ENCODE measurements at places on chromosomes 7 and 10.

DNA sequence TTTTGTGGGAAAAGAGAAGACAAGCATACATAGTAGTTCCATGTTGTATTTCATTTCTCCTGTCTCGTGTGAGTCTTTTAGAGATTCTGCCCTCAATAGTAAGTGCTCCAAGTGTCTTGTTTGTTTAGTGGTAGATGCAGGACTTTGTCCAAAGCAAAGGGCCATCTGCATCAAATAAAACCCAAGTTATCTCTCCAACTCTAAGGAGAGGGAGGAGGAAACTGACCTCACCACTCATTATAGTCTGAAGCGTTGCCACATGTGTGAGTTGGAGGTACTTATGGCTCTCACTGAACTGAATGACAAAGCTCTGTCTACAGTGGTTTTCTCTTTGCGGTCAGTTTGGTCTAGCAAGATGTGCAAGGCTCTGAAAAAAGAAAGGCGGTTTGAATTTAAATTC lies 272.6 kb downstream of the DOCK4 start:
- no peak for DNase-seq

DNA sequence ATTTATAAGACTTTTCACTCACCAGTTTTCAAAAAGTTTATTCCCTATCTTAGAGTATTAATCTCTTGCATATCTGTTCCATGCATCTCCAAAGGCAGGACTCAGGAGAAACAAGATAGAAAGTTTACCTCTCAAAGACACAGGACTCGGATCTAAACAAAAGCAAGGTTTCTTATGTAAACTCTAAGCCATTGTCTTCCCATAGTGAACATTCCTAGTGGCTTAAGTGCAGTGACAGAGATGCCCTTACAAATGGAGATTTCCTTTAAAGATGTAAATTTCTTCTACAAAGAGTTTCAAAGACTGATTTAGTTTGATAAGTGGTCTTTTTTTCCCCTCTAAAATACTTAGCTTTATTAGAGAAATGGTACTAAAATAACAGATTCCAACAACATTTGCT lies 209.8 kb downstream of the ACTR3B start:
- no peak for DNase-seq

- no peak for DNase-seq
These were observed 102.0 kb downstream of the GNAI1 start for GRCh38 chr7:80236681-80237080.

- no peak for DNase-seq
These were observed 98.9 kb downstream of the LHPP start for GRCh38 chr10:124560377-124561105.

GRCh38 chr7:154231732-154232131 lies 179.5 kb downstream of the DPP6 start:
- DNase-seq: no peak

DNA sequence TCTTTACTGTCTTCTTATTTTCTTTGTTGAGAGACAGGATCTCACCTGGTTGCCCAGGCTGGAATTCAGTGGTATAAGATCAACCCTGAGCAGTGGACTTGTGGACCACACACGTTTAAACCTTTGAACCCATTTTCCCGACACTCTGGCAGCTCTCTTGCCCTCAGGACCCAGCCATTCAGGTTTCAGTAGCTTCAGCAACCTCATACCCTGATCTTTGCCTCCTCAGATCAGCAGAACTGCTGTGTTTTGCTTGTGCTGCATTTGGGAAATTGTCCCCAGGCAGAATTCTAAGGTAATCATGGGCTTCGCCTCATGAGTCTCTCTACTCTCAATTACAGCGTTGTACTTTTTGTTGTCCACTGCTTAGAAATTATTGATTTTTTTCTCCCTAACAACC lies 317.6 kb upstream of the KIAA1217 start:
- DNase-seq: no peak

- no peak for DNase-seq
These were observed 174 bp downstream of the ADCY1 start for GRCh38 chr7:45574416-45574668.

- DNase-seq: no peak
These were observed 67.4 kb upstream of the PPP1R3C start for GRCh38 chr10:91700273-91700672.

- DNase-seq: no peak
These were observed 53.3 kb upstream of the ANLN start for GRCh38 chr7:36336390-36336789.

- DNase-seq: no peak
These were observed 121.7 kb upstream of the SVIL start for GRCh38 chr10:29756451-29756850.

DNA sequence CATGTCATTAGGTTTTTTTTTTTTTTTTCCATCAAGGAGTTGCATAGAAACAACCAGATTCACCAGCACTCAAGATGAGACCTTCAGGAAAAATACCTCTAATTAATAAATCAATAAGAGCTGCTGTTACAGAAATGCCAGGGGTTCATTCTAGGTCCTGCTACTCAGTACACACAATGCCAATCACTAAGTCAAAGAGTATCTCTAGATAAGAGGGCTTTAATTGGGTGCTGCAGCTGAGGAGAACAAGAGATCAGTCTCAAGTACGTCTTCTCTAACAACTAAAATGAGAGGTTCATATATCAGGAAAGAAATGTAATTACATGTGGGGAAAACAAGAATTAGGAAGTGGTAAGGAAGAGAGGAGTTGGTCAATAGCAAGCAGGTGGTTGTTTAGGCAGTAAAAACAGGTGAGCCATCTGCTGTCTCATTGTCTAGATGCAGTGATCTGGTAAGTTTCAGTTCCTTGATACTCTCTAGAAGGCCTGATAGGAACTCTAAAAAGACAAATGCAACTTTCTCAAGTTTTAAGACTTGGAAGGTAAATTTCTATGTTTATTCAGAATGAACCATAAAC lies 272.9 kb upstream of the ZWINT start:
- DNase-seq: no peak

GRCh38 chr7:34759477-34760125 lies 101.6 kb downstream of the NPSR1 start:
- DNase-seq: peak; percentile 48

GRCh38 chr10:31242902-31243301 lies 76.1 kb upstream of the ZEB1 start:
- DNase-seq: peak; percentile 65

- no peak for DNase-seq
These were observed 316.6 kb upstream of the KIAA1217 start for GRCh38 chr10:23892296-23892695.

GRCh38 chr7:41103331-41103730 lies 599.6 kb downstream of the INHBA start:
- peak; percentile 4 for DNase-seq

- no peak for DNase-seq
These were observed 2.4 kb downstream of the PSMC2 start for GRCh38 chr7:103349805-103350204.

DNA sequence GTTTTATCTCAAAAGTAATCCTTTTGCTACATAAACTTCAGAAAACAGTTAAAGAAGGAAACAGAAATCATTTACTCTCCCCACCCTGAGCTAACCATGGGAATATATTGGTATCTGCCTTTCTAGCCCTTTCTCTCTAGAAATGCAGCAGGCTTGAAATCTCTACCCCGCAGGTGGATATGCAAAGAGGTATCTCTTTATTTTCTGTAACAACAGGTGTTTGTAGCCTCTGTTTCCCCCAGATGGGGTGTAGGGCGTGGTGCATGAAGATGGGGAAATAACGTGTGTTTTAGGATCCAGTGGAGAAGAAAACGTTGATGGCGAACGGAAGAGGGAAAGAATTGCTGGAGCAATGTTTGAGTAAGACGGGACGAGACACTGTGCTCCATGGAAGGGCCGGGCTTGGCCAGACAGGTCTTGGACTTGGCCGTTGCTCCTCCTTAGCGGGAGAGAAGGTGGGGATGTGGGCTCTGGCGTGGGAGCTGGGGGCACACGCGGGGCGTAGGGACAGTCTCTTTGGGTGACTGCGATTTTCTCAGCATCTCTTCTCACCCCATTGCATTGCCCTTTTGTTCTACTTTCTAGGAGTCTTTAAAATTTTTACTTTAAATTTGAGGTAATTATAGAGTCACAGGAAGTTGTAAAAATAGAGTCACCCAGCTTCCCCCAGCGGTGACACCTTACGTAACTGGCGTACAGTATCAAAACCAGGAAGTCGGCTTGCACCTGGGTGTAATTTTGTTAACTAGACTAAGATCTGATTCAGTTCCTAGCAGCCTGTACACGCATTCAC lies 82.9 kb downstream of the ELFN1 start:
- DNase-seq: no peak

GRCh38 chr10:56449770-56450169 lies 88.7 kb upstream of the ZWINT start:
- DNase-seq: no peak

GRCh38 chr7:54839575-54840213 lies 80.7 kb upstream of the SEC61G start:
- DNase-seq: no peak

Data from activated CD4-positive, alpha-beta T cell treated with anti-CD3 and anti-CD28 coated beads, Interleukin-2, amount 10 ng/mL, durations not matched to agents 24 days and 14 days (primary cell).